Skin of body (tissue), 3 donors: ENCODE measurements at places on chromosomes 5 and 9. TPM values are rescaled to one million over a fixed set of nuclear protein-coding genes. Genes with fewer than 3 reads are reported as not detected.

DNA sequence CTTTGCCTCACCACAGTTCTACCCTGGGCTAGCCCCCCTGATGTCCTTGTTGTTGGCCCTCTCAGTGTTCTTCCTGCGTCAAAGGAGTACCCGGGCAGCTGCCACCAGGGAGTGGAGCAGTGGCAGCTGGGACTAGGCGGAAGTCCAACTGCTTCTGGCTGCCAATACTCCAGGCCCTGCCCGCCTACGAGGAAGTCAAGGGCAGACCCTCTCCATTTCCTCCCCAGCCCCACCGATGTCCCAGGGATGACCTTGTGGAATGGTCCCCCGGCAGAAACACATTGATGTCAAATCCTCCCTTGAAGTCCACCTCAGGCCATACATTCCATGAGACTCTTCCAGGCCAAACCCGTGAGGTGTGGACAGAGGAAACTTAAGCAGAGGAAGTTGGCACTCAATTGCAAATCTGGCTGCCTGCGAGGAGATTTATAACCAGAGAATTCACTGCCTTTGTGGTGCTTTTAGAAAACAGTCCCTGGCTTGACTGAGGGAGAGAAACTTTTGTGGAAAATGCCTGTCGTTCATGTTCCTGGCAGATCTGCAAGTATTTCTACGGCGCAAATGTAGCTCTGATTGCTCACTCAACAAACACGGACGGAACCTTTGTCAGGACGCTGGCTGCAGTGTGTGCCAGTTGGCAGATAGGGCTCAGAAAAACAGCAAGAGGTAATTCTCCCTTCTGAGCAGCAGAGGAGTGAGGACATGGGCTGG, 339.7 kb downstream of the RAB3C start:
- peak; percentile 58 for DNase-seq

DNA sequence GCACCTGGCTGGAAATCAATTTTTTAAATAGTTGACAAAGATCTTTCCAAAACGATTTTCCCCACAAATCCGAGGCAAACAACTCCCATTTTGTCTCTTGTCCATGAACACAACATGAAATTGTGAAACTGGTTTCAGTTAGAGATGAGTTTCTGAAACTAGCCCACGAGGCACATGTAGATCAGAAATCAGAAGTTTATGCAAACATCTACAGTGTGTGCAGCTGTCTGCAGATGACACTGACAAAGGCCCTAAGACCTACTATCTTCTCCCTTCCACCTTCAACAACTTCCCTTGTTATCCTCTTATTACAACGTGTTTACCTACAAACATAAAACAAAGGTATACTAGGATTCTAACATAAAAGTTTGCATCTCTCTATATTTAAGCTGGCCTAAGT, 183.3 kb downstream of the DIRAS2 start:
- no peak for DNase-seq

GRCh38 chr5:95798048-95798447, 24.5 kb downstream of the GLRX start:
- no peak for DNase-seq

- DNase-seq: no peak
Observed at GRCh38 chr5:14441641-14442040, 140.0 kb upstream of the OTULINL start.

DNA sequence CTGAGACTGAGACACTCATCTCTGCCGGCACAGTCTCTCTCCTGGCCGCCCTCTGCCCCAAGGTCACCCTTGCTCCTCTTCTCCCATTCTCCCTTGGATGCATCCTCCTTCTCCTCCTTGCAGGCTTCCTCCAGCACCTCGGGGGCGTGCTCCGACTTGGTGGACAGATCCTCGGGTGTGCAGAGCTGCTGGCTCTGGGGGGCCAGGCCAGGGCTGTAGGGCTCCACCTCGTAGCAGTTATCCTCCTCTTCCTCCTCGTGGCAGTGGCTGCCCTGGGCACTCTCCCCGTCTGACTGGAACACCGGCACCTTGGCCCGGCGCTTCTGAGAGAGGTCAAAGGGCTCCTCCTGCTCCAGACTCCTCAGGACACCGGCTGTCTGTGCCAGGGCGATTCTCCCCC, 63.3 kb downstream of the ZNF366 start:
- DNase-seq: no peak

GRCh38 chr5:548256-548655, 24.0 kb upstream of the SLC9A3 start:
- DNase-seq: no peak

- DNase-seq: no peak
Observed at GRCh38 chr9:113790093-113790492, 86.0 kb upstream of the ZNF618 start.

GRCh38 chr5:154461531-154461930, 15.7 kb downstream of the SAP30L start:
- no peak for DNase-seq

DNA sequence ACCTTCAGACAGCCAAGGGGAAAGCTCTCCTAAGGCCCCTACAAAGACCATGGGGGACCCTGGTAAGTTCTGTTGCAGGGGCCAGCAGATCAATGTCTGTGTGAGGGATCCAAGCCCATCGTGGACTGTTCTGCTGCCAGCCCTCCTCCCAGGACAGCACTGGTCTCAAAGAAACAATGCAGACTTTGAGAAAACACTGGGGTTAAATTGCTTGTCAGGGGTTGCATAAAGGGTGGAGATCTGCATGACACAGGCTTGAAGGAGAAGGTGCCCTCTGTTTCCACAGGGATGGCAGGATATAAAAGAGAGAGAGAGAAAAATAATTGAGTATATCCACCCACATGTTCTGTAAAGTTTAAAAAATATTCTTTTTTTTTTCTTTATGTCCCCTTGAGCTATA, 157.6 kb upstream of the TBC1D2 start:
- DNase-seq: no peak

- DNase-seq: no peak
Observed at GRCh38 chr9:23117616-23118015, 671.0 kb downstream of the DMRTA1 start.

DNA sequence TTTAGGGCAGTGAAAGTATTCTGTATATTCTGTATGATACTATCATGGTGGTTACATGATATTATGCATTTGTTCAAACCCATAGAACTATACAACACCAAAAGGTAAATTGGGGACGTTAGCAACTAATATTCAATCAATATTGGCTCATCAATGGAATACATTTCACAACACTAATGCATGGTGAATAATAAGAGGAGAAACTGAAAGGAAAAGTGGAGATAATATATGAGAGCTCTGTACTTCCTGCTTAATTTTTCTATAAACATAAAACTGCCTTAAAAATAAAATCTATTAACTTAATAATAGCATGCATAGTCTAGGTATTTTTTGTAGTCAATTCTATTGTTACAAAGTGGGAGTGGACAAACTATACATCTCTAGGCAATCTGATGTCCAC, 66.3 kb downstream of the TRIM32 start:
- DNase-seq: no peak

DNA sequence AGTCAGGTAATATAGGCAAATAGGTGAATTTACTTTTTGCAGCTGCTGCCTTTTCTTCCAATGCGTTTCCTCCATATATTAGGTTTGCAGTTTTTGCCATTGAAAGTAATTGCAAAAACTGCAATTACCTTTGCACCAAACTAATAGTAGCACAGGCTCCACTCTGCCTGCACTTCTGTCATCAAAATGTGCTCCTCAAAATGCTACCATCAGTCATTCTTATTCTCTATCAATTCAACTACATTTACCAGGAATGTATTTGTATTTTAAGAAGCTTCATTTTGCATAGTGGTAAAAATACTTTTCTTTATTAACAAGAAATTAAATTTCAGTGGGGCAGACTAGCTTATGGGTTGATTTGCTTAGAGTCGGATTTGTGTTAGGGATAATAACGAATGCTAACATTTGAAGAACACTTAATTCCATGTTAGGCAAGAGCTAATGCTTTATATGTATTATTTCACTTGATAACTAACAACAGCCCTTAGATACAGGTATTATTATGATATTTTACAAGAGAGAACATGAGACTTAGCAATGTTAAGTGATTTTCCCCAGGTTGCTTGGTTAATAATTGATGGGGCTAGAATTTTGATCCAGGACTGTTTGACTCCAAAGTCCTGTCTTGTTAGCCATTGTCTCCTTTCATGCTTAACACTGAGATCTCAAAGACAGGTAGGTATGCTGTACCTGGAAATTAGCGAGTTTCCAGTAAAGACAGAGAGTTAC, 300.4 kb downstream of the MAN2A1 start:
- no peak for DNase-seq

GRCh38 chr9:69089491-69089890, 53.9 kb downstream of the FXN start:
- no peak for DNase-seq

The NOP16 gene
- 11.6 TPM for total RNA-seq

The TMEM141 gene
- total RNA-seq: 31.9 TPM

The DAB2 gene
- 103 TPM for total RNA-seq

The CA9 gene
- 2.2 TPM for total RNA-seq

The SHC3 gene
- total RNA-seq: 0.79 TPM

The RFX3 gene
- 15.1 TPM for total RNA-seq

The MORN5 gene
- not detected for total RNA-seq

The RBM27 gene
- 34.9 TPM for total RNA-seq

The DDX4 gene
- not detected for total RNA-seq

The PLAC8L1 gene
- not detected for total RNA-seq

The ZCCHC10 gene
- total RNA-seq: 13.8 TPM

The KCNN2 gene
- 3.5 TPM for total RNA-seq

The TMEM267 gene
- 13.5 TPM for total RNA-seq
